ENCODE measurements at places on chromosomes 11 and 22.

DNA sequence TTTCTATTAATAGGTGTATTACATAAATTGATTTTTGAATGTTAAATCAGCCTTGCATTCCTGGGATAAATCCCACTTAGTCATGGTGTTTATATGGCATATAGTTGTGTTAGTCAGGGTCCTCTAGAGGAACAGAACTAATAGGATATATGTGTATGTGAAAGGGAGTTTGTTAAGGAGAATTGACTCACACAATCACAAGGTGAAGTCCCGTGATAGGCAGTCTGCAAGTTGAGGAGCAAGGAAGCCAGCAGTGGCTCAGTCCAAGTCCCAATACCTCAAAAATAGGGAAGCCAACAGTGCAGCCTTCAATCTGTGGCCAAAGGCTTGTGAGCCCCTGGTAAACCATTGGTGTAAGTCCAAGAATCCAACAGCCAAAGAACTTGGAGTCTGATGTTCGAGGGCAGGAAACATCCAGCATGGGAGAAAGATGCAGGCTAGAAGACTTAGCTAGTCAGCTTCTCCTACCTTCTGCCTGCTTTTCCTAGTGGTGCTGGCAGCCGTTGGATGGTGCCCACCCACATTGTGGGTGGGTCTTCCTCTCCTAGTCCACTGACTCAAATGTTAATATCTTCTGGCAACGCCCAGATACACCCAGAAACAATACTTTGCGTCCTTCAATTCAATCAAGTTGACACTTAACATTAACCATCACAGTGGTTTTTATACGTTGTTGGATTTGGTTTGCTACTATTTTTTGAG lies 12.9 kb downstream of the SFI1 start:
- no peak for DNase-seq

DNA sequence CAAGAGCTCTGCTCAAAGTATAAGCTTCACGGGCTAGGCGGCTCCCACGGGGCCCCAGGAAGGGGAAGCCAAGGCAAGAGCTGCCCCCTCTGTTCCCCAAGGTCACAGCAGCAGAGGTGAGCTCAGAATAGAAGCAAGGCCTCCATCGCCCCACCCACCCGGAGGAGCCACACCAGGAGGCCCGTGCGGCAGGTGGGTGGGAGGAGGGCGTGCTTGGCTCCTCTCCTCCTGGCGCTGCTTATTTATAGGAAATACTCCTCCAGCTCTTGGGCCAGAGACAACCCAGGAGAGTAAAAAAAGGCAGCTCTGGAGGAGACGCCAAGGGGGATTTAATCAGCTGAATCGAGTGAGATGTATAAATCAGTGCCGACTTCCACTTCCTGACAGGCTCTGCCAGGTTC lies 87.8 kb downstream of the FEZ1 start:
- DNase-seq = no peak

- DNase-seq = no peak
Measured at GRCh38 chr11:115421352-115421991, 82.7 kb downstream of the CADM1 start.

- no peak for DNase-seq
Measured at GRCh38 chr11:62341588-62341987, 4.3 kb downstream of the ASRGL1 start.

DNA sequence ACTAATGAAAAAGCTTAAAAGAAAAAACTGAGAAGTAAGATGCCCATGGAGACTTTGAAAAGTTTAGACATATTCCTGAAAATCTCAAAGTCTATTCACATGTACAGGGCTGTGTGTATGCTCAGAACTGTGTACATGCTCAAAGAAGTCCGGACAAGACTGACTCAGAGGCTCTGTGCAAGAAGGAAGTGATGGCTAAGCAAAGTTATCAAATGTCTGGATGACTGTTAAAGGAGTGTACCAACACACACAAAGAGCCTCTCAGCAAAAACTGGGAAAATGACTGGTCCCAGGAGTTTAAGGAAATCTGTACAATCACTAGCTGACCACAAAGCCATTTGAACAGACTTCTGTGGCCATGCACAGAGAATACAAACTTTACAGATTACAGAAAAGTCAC lies 33.1 kb upstream of the ARHGAP32 start:
- DNase-seq = no peak

GRCh38 chr22:31139866-31140716 lies at the start of gene PLA2G3:
TSS of gene PLA2G3 (minus strand) at chr22:31140508. CDS start at chr22:31140354, 154 bp downstream.
- peak; percentile 16 for DNase-seq

DNA sequence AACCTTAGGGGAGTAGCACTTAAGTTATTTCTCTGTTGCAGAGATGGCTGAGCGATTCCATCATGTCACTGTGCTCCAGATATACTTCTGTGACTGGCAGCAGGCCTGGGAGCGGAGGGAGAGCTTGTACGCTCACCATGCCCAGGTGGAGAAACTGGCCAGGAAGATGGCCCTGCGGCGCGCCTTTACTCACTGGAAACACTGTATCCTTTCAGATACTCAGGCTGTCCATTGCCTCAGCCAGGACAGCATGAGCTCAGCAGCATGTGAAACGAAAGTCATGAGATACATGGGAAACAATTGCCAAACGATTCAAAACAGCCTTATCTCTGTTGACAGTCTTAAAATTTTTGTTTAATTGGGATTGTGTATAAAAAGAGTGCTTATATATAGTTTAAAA lies 78.9 kb downstream of the SFI1 start:
- no peak for DNase-seq

DNA sequence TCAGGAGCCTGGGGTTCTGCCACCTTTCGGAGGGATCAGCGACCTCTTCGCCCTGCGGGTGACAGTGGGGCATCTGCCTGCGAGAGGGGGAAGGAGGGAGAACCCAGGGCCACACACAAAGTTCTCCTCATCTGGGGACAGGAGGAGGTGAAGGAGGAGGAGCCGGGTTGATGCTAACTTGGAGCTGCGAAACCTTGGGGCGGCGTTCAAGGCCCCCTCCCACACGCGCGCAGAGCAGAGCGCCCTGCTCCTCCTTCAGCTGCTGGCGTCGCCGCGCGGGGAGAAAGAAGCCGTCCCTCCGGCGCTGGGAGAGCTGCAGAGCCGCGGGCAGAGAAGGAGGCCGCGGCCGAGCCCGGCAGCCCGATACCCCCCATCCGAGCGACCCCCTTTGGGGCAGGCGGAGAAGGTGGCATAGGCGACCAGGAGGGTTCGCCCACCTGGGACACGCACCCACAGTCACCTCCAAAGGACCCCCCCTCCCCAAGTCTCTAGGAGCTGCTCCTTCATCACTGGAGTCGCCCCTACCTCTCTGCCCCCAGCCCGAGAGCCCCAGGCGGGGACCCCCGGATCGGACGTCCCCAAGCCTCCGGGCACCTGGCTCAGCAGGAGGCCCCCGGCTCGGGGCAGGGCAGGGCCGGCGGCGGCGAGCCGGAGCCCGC lies at the start of gene RASD2:
TSS of gene RASD2 (plus strand) at position 237 of the 659 bp plus-strand sequence. CDS start 5,979 bp downstream, outside the sequence.
- DNase-seq = no peak

GRCh38 chr11:28760676-28761390 lies 652.6 kb downstream of the METTL15 start:
- peak; percentile 57 for DNase-seq

GRCh38 chr22:23816156-23816976 lies 22.4 kb downstream of the DERL3 start:
- DNase-seq = no peak

- no peak for DNase-seq
Measured at GRCh38 chr11:117919341-117919740, 9.9 kb downstream of the TMPRSS13 start.

DNA sequence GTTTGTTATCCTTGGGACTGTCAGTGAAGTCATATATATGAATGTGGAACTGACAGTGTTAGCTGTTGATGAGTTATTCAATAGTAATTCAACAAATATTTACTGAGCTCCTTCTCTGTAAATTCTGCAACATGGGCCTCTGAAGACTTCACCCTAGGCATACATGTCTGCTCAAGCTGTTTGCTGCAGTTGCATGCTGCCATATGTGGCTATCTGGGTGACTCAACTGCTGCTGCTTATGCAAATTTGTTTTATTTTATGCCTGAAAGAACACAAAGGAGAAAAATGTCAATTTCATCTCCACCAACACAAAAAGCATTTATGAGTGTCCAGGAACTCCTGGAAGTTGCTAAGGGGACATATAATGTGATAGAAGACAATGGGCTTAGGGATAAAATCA lies 417.6 kb downstream of the AASDHPPT start:
- DNase-seq = no peak

GRCh38 chr11:125088576-125089455 lies 22.6 kb downstream of the TMEM218 start:
- no peak for DNase-seq

GRCh38 chr11:15507592-15507991 lies 392.9 kb downstream of the INSC start:
- no peak for DNase-seq

GRCh38 chr11:7941146-7941545 lies 362 bp downstream of the OR10A3 start:
- no peak for DNase-seq

DNA sequence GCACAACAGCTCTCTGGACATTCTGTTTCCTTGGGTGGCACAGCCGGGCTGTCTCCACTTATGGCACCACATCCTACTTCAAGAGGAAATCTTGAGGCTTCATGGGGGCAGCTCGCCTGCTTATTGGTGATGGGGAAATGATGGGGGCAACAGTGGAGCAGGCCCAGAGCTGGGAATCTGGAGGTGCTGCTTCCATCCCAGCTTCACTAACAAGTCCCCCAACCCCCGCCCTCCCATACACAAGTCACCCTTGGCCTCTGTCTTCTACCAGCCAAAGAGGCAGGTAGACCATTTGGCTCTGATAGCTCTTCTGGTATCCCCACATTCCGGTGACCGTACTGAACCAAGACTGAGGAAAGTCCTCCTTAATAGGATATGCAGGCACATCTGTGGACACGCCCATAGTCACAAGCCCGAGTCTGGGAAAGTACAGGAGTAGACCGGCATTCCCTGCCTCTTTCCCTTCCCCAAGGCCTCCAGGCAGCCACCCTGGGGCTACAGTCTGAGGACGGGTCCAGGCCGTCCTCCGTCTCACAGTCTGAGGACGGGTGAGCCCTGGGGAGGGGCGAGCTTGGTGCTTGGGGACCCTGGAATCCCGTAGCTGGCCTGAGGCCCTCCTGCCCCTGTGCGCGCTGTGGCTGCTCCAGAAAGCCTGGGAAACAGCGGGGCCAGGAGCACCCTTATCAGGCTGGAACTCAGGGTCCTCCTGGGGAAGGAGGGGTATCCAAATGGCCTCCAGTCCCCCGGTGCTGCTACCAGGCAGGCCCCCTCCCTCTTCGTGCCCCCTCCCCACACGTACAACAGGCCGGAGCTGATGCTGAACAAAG lies 145.6 kb downstream of the FEZ1 start:
- no peak for DNase-seq

GRCh38 chr11:112620621-112621394 lies 340.4 kb upstream of the NCAM1 start:
- DNase-seq = no peak

GRCh38 chr11:46247090-46247489 lies 30.4 kb upstream of the CREB3L1 start:
- no peak for DNase-seq

DNA sequence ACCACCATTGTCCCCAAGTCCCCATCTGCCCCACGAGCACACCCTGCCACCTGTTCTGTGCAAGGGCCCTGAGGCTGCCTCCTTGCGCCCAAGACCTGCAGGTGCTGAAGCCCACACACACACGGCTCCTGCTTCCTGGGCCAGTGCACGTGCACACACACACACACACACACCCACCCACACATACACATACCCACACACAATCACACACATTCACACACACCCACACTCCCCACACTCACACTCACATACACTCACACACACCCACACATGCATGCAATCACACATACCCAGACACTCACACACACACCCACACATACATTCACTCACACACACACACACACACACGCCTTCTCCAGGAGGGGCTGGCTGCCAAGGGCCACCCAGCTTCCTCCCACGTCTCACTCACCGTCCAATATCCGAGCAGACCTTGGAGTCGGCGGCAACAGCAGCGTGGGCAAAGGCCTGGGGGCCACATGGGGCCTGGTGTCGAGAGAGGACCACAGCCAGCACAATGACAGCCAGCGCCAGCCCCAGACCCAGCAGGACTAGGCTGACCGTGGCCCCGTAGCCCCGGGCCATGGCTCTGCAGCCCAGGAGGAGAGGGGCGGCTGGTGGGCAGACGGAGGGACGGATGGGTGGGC lies 616 bp downstream of the GGT5 start:
- no peak for DNase-seq

DNA sequence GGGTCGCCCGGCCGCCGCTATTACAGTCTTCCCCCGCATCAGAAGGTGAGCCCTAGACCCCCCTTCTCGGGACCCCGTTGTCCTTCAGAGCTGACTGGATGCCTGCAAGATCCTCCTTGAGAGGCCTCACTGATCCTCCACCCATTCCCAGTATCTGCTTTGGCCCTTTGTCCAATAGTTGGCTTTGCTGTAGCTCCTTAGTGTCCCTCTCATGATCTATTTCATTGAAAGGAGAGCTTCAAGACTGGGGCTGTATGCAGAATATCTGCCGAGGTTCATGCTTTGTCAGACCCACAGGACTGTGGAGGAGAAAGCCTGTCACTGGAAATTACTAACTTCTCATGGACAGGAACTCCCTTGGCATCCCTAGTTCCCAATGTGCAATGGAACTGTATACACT lies 499 bp downstream of the DLAT start:
- DNase-seq = no peak

DNA sequence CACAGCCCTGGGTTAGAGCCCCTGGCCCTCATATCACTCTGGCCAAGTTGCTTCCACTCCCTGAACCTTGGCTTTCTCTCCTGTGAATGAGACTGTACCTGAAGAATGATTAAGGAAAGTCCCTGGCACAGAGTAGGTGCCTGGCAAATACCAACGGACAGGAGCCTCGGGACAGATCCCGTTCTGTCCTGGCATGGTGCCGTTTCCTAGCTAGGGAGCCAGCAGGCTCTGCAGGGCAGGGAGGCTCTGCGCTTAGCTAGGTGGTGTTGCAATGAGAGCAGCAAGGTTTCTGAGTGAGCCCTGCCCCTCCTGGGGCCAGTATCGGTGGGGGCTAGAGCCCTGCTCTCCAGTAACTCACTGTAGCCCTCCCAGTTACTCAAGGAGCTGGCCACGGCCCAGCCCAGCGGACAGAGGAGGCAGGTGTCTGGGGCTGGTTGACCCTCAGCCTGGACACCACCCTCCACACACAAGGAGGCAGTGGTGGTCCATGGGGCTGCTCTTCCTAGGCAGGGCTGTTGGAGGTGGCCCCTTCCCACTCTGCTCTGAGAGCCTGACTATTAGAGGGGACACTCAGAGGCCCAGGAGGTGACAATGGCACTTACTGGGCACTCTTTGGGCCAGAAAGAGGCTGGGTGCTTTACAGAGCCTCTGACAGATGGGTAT lies 74.4 kb downstream of the NFAM1 start:
- DNase-seq = no peak

Data from astrocyte of the cerebellum (primary cell).